ENCODE measurements at places on chromosomes 6 and 20. TPM values are rescaled to one million over a fixed set of nuclear protein-coding genes. Genes with fewer than 3 reads are reported as not detected.

GRCh38 chr6:53731866-53732636, 62.8 kb upstream of the LRRC1 start:
- DNase-seq, result no peak

Gene HSPA1A
- polyA plus RNA-seq, result 40.7 TPM

Gene TRIM27
- polyA plus RNA-seq, result 61.2 TPM

- no peak for DNase-seq
These were observed 67.6 kb upstream of the BTBD3 start for GRCh38 chr20:11849976-11850670.

Gene OXT
- not detected for polyA plus RNA-seq
